Vagina (tissue), 2 donors: ENCODE measurements at places on chromosomes 7 and 10. TPM values are rescaled to one million over a fixed set of nuclear protein-coding genes. Genes with fewer than 3 reads are reported as not detected.

The CHRM2 gene
- total RNA-seq: 1.2 TPM

The HSPA14 gene
- total RNA-seq: 8.3 TPM

The RBM20 gene
- total RNA-seq: 5.2 TPM

The TUBB8 gene
- total RNA-seq: not detected

The SPDYE2 gene
- not detected for total RNA-seq

The PRKCQ gene
- total RNA-seq: 3.7 TPM

The MYO1G gene
- 5.2 TPM for total RNA-seq

The CCL24 gene
- not detected for total RNA-seq

The FGF8 gene
- total RNA-seq: not detected

The LBX1 gene
- not detected for total RNA-seq

The CRPPA gene
- total RNA-seq: 1.2 TPM

The HSPA12A gene
- 28.7 TPM for total RNA-seq

The OR2A5 gene
- not detected for total RNA-seq

DNA sequence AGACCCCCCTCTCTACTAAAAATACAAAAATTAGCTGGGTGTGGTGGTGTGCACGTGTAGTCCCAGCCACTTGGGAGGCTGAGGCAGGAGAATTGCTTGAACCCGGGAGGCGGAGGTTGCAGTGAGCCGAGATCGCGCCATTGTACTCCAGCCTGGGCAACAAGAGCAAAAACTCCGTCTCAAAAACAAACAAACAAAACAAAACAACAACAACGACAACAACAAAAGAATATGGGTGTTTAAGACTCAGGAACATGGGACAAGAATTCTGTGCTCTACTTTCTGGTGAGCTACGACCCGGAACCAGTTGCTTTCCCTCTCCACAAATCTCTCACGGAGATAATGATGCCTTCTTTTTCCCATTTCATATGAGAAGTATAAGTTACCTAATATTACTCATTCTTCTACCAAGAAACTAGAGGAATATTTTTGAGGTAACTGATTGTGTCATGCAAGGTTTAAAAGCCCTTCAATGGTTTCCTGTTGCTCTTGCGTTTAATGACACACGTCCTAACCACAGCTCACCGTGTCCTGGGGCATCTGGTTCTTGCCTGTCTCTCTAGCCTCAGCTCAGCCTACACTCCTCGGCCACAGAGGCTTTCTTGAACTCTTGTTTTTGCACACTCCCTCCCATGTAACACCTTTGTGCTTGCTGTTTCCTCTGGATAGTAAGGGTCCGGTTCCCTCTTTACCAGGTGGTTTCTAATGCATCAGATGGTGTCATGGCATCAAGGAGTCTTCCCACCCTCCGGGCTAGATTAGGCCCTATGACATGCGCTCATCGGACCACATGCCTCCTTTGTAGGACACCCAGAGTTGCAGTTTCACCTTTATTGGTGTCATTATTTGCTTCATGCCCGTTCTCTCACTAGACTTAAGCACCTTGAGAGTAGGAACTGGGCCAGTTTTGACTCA lies 67.5 kb downstream of the PFKFB3 start:
- H3K36me3 ChIP-seq: no peaks in the 10 kb centered on the region
- no peak for DNase-seq

- H3K27me3 ChIP-seq: no peaks in the 10 kb centered on the region
- no peak overlapping the region for H3K4me3 ChIP-seq
- no peak for DNase-seq
- peaks cover 28% of the 10 kb centered on the region for H3K4me1 ChIP-seq
- H3K27ac ChIP-seq: peak overlapping the region; percentile 39
- no peaks in the 10 kb centered on the region for H3K36me3 ChIP-seq
These were observed 10.3 kb upstream of the ANKRD1 start for GRCh38 chr10:90930971-90931871.

DNA sequence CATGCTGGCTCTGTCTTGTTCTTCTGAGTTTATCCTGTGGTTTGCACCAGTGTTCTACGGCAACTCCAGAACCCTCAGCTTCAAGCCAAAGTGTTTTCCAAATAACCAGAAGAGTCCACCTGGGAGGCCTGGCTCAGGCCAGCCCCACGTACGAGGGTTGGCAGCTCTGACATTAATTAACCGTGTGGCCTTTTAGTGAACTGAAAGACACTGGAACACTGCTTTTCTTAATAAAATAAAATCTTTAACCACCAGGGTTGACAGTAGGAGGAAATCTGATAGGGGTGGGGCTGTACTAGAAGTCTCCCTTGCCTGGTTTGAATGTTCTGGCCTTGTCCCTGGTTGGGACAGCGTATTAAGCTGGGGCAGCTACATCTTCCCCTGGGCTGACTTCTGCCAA lies 64.9 kb downstream of the SYPL1 start:
- no peaks in the 10 kb centered on the region for H3K27me3 ChIP-seq
- H3K36me3 ChIP-seq: no peaks in the 10 kb centered on the region
- no peak for DNase-seq
- no peak overlapping the region for H3K27ac ChIP-seq

DNA sequence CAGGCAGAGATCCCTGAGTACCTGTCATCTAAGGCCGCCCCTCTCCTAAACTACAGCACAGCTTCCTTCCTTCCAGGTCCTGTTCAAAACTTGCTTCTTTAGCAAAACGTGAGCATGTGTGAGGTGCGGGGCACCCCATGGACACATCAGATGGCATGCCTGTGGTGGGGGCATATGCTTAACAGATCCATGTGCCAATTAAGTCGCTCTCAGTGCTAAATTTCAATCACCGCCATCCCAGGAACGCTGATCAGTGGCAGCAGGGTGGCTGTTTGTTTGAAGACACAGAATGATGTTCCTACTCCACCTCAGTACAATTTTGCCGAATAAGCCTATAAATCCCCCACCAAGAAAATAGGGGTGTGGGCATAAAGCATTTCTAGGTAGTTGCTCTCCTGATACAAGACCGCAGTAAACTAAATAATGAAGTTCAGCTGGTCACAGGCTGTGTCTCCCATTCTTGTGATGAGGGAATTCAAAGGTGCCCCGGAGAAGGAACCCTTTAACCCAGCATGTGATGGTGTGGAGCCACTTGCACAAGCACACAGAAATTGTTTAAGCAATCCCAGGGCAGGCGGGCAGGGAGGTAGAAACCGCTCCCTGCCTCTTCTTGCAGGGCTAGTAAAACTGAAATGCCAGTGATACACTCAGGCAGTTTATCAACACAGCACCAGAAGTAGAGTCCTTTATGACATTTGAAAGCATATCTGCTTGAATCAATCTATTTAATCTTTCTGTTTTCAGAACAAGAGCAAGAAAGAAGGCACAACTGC lies 205.7 kb downstream of the SORCS1 start:
- H3K4me1 ChIP-seq: no peaks in the 10 kb centered on the region
- no peaks in the 10 kb centered on the region for H3K27me3 ChIP-seq
- no peak overlapping the region for H3K4me3 ChIP-seq

- H3K4me1 ChIP-seq: peaks cover 17% of the 10 kb centered on the region
- DNase-seq: no peak
- H3K4me3 ChIP-seq: no peak overlapping the region
- no peaks in the 10 kb centered on the region for H3K27me3 ChIP-seq
- peak overlapping the region; percentile 53 for H3K27ac ChIP-seq
These were observed 605.5 kb downstream of the LRMDA start for GRCh38 chr10:76036962-76037361.

- H3K36me3 ChIP-seq: no peaks in the 10 kb centered on the region
- peaks cover 5% of the 10 kb centered on the region for H3K4me1 ChIP-seq
- H3K27me3 ChIP-seq: no peaks in the 10 kb centered on the region
- H3K27ac ChIP-seq: no peak overlapping the region
- H3K4me3 ChIP-seq: no peak overlapping the region
- DNase-seq: no peak
These were observed 130.4 kb downstream of the CDH23 start for GRCh38 chr10:71527135-71527534.

DNA sequence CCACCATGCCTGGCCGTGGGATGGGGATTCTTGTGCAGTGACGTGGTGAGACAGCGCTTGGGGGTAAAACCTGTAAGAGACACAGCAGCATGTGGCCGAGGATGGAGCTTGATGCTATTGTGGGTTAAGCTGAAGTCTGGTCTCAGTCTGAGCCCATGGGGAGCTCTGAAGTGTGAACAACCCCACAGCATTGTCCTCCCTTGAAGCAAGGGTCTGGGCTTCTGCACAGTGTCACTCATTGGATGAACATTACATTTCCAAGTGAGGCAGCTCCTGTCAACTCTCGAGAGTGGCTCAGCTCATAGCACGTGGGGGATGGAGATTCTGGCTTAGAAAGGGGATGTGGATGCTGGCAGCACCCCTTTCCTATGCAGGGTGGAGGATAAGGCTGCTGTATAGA lies 32.2 kb upstream of the ZNF438 start:
- peak overlapping the region; percentile 65 for H3K27ac ChIP-seq
- H3K4me3 ChIP-seq: no peak overlapping the region
- DNase-seq: no peak
- H3K4me1 ChIP-seq: peaks cover 28% of the 10 kb centered on the region
- no peaks in the 10 kb centered on the region for H3K36me3 ChIP-seq
- no peaks in the 10 kb centered on the region for H3K27me3 ChIP-seq

- DNase-seq: no peak
- peaks cover 42% of the 10 kb centered on the region for H3K4me1 ChIP-seq
- no peaks in the 10 kb centered on the region for H3K36me3 ChIP-seq
- H3K27ac ChIP-seq: peak overlapping the region; percentile 39
- H3K27me3 ChIP-seq: no peaks in the 10 kb centered on the region
These were observed 35.2 kb downstream of the GBF1 start for GRCh38 chr10:102280397-102281101.

- H3K36me3 ChIP-seq: peaks cover 29% of the 10 kb centered on the region
- H3K4me3 ChIP-seq: no peak overlapping the region
- H3K4me1 ChIP-seq: no peaks in the 10 kb centered on the region
- H3K27ac ChIP-seq: no peak overlapping the region
These were observed 161.0 kb downstream of the RNF216 start for GRCh38 chr7:5620459-5620881.

DNA sequence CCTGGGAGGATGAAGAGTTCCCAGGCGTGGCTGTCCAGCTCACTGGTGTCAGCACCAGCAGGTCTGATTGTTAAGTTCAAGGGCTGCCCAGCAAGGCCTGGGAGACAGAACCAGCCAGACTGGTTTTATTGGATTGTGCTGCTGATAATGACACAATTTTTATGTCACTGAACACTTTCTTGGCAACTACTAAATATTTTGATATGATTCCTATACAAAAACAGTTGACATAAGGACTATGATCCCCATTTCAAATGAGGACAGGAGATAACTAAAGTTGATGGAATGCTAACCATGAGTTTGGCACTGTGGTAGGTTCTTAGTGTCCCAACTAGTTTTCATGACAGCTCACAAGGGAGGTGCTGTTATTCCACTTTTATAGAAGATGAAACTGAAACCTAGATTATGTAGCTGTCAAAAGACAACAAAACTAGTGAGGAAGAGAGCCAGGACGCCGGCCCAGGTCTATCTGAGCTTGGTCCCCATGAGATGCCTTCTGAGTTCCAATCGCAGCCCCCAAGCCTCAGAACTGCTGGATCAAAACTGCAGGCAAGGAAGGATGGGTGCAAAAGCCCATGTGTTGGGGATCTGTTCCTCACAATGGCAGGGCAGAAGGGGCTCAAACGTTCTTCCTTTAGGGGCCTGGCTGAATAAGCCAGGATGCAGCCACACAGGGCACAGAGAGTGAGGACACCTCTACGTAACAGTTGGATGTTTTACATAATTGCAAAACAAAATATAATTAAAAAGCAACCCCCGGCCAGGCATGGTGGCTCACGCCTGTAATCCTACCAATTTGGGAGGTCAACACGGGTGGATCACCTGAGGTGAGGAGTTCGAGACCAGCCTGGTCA lies 52.8 kb downstream of the COBL start:
- no peak for DNase-seq
- H3K27ac ChIP-seq: no peak overlapping the region
- no peaks in the 10 kb centered on the region for H3K36me3 ChIP-seq
- H3K27me3 ChIP-seq: no peaks in the 10 kb centered on the region
- peaks cover 10% of the 10 kb centered on the region for H3K4me1 ChIP-seq
- no peak overlapping the region for H3K4me3 ChIP-seq

GRCh38 chr7:115546790-115547189 lies 483.8 kb downstream of the TFEC start:
- H3K36me3 ChIP-seq: no peaks in the 10 kb centered on the region
- no peak overlapping the region for H3K4me3 ChIP-seq
- H3K4me1 ChIP-seq: no peaks in the 10 kb centered on the region
- no peaks in the 10 kb centered on the region for H3K27me3 ChIP-seq
- DNase-seq: no peak

DNA sequence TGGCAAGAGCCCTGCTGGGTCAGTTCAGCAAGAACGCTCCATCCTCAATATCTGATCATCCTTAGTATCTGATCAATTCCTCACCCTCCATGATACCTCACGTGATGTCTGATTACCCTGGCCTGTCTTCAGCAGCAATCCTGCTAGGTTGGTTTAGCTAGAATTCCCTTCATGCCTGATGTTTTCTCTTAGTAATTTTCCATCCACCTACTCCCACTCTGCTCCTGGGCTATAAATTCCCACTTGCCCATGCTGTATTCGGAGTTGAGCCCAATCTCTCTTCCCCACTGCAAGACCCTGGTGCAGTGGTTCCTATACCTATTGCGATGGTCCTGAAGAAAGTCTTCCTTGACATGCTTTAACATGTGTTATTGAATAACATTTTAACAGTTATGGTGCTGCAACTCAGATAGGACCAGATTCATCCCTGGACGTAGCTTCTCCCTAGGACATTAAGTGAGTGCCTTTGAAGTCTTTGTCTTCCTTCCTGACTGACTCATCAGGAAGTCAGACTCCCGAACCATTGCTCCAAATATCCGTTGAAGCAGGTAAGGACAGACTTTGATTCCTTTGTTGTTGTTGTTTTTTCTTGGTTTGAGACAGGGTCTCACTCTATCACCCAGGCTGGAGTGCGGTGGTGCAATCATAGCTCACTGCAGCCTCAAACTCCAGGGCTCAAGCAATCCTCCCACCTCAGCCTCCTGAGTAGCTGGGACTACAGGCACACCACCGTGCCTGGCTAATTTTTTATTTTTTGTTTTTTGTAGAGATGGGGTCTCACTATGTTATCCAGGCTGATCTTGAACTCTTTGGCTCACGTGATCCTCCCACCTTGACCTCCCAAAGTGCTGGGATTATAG lies 29.4 kb upstream of the CLDN3 start:
- H3K36me3 ChIP-seq: no peaks in the 10 kb centered on the region
- H3K27ac ChIP-seq: no peak overlapping the region
- no peaks in the 10 kb centered on the region for H3K4me1 ChIP-seq
- H3K4me3 ChIP-seq: no peak overlapping the region

DNA sequence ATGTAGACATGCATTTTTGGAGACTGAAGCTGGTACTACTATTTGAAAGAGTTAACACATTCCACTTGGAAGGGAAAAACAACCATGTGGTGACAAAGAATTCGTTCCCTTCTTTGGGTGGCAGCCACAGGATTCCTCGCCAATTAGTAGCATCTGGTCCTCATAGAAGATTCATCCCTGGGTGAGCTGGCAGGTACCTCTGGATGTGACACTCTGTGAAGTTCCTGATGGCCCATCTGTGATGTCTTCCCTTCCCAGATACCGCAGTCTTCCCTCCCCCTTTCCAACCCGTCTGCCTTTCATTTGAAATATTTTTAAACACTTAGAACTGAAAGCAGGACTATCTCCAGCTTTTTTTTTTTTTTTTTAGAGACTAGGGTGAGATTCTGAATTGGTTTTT lies 569.5 kb downstream of the TYW1 start:
- no peaks in the 10 kb centered on the region for H3K27me3 ChIP-seq
- H3K27ac ChIP-seq: no peak overlapping the region
- DNase-seq: no peak
